Upper lobe of left lung (tissue), 6 donors: ENCODE measurements at places on chromosomes 12 and 14.

DNA sequence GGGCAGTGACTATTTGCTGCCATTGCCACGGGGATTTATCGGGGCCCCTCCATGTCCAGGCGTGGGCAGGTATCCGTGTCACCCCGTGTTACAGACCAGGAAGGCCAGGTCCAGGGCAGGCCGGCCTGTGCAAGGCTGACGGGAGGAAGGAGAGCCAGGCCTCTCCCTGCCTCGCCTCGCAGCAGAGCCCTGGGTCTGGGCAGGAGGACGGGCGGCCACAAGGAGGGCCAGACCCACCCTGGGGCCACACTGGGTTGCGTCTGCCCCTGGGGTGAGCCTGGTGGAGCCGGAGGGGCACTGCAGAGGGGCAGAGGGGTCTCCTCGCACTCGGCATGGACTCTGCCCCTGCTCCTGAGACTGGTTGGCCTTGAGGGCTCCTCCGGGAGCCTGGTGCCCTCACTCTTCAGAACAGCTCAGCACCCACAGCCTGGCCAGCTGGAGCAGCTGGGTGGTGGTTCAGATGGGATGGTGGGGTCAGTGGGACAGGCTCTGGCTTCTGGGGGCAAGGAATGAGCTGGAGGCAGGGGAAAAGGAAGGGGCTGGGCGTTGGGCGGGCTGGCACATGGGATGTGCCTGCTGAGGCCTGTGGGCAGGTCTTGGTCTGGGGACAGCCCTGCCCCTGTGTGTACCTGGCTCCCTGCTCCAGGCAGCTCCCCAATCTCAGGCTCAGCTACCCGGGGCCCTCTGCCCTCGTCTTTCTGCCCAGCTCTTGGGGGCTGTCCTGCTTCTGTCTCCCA lies 53.9 kb downstream of the KIF26A start:
- H3K36me3 ChIP-seq = no peaks in the 10 kb centered on the region
- no peak for DNase-seq
- no peaks in the 10 kb centered on the region for H3K4me1 ChIP-seq
- no peak overlapping the region for H3K4me3 ChIP-seq
- H3K27ac ChIP-seq = no peak overlapping the region

DNA sequence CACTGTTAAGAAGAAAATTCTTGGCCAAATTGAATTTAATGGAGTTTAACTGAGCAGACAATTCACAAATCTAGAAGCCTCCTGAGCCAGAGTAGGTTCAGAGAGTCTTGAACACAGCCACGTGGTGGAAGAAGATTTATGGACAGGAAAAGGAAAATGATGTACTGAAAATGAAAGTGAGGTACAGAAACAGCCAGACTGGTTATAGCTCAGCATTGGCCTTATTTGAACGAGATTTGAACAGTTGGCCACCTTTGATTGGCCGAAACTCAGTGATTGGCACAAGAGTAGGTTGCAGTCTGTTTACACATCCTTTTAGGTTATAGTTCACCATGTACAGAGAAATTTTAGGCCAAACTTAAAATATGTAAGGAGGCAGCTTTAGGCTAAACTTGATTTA lies 9.9 kb downstream of the OAS2 start:
- H3K27ac ChIP-seq = no peak overlapping the region
- no peaks in the 10 kb centered on the region for H3K27me3 ChIP-seq
- DNase-seq = no peak
- H3K4me1 ChIP-seq = no peaks in the 10 kb centered on the region
- peaks cover 19% of the 10 kb centered on the region for H3K36me3 ChIP-seq

- no peaks in the 10 kb centered on the region for H3K27me3 ChIP-seq
- peaks cover 30% of the 10 kb centered on the region for H3K4me1 ChIP-seq
- peaks cover 18% of the 10 kb centered on the region for H3K36me3 ChIP-seq
- DNase-seq = no peak
- no peak overlapping the region for H3K4me3 ChIP-seq
These were observed 33.4 kb downstream of the TBC1D15 start for GRCh38 chr12:71872972-71873371.

GRCh38 chr14:24992624-24993360 lies 57.2 kb downstream of the STXBP6 start:
- H3K27ac ChIP-seq = no peak overlapping the region
- no peaks in the 10 kb centered on the region for H3K27me3 ChIP-seq
- H3K4me1 ChIP-seq = peaks cover 6% of the 10 kb centered on the region
- no peaks in the 10 kb centered on the region for H3K36me3 ChIP-seq
- DNase-seq = no peak
- H3K4me3 ChIP-seq = no peak overlapping the region

- H3K27ac ChIP-seq = no peak overlapping the region
- no peak for DNase-seq
- no peaks in the 10 kb centered on the region for H3K27me3 ChIP-seq
- no peak overlapping the region for H3K4me3 ChIP-seq
- H3K36me3 ChIP-seq = peaks cover 15% of the 10 kb centered on the region
These were observed 74.9 kb downstream of the PCNX1 start for GRCh38 chr14:70982200-70982599.

- no peak for DNase-seq
- peaks cover 19% of the 10 kb centered on the region for H3K4me1 ChIP-seq
- H3K27me3 ChIP-seq = no peaks in the 10 kb centered on the region
- H3K27ac ChIP-seq = no peak overlapping the region
- H3K36me3 ChIP-seq = no peaks in the 10 kb centered on the region
- no peak overlapping the region for H3K4me3 ChIP-seq
These were observed 121.0 kb downstream of the ZFP36L1 start for GRCh38 chr14:68671909-68672308.

- H3K36me3 ChIP-seq = no peaks in the 10 kb centered on the region
- H3K27ac ChIP-seq = no peak overlapping the region
- H3K4me1 ChIP-seq = no peaks in the 10 kb centered on the region
- no peaks in the 10 kb centered on the region for H3K27me3 ChIP-seq
These were observed 65.5 kb upstream of the PRKD1 start for GRCh38 chr14:29993143-29993542.

DNA sequence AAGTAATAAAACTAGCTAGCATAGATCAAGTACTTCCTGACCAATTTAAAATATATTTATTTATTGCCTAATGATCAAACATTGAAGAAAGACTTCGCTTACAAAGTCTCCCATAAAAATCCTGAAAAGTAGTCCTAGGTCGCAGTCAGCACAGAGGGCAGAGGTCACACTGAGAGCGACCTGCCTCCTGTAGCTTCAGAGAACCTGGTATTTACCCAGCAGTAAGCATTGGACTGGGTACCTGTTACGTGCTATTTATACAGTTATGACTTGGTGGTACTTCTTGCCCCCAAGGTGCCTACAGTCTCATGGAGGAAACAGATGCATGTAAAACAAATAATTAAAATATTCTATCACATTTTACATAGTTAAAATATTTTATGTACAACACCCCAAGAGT lies 274.1 kb upstream of the G2E3 start:
- no peaks in the 10 kb centered on the region for H3K4me1 ChIP-seq
- H3K27ac ChIP-seq = no peak overlapping the region
- no peaks in the 10 kb centered on the region for H3K36me3 ChIP-seq
- H3K27me3 ChIP-seq = no peaks in the 10 kb centered on the region

- peak; percentile 92 for DNase-seq
- H3K4me3 ChIP-seq = peak overlapping the region; percentile 92
- H3K27me3 ChIP-seq = no peaks in the 10 kb centered on the region
- H3K36me3 ChIP-seq = peaks cover 8% of the 10 kb centered on the region
- peaks cover 34% of the 10 kb centered on the region for H3K4me1 ChIP-seq
- H3K27ac ChIP-seq = peak overlapping the region; percentile 85
These were observed 392 bp downstream of the SLC15A4 start for GRCh38 chr12:128823216-128823915.

GRCh38 chr14:75381642-75382041 lies 46.2 kb upstream of the JDP2 start:
- no peak overlapping the region for H3K27ac ChIP-seq
- no peaks in the 10 kb centered on the region for H3K27me3 ChIP-seq
- no peaks in the 10 kb centered on the region for H3K36me3 ChIP-seq
- no peak for DNase-seq
- no peaks in the 10 kb centered on the region for H3K4me1 ChIP-seq

GRCh38 chr14:81311141-81311540 lies 89.0 kb downstream of the STON2 start:
- H3K4me3 ChIP-seq = no peak overlapping the region
- H3K27ac ChIP-seq = no peak overlapping the region
- H3K27me3 ChIP-seq = no peaks in the 10 kb centered on the region

DNA sequence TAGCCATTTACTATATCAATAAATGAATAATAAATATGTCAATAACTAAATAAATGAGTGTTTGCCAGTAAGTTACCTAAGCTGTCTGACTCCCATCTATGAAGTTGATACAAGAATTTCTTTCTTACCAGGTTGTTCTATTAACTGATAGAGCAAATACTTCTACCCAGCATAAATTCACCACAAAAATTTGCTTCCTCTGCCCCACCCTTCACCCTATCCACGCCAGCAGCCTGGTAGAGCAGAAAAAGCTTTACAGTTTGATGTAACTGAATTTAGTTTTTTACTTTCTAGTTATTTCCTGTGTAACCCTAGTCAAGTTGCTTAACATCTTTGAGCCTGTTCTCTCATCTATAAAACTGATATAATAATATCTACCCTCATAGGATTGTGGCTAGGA lies 94.9 kb upstream of the SLC16A7 start:
- peaks cover 5% of the 10 kb centered on the region for H3K4me1 ChIP-seq
- H3K27me3 ChIP-seq = no peaks in the 10 kb centered on the region
- H3K27ac ChIP-seq = no peak overlapping the region
- H3K36me3 ChIP-seq = no peaks in the 10 kb centered on the region
- no peak overlapping the region for H3K4me3 ChIP-seq

- H3K27ac ChIP-seq = no peak overlapping the region
- no peaks in the 10 kb centered on the region for H3K27me3 ChIP-seq
- no peak for DNase-seq
- no peak overlapping the region for H3K4me3 ChIP-seq
These were observed 8.0 kb upstream of the RTRAF start for GRCh38 chr14:51981218-51981854.

GRCh38 chr12:23775208-23775607 lies 174.3 kb downstream of the SOX5 start:
- H3K4me3 ChIP-seq = no peak overlapping the region
- DNase-seq = no peak
- H3K27ac ChIP-seq = no peak overlapping the region

DNA sequence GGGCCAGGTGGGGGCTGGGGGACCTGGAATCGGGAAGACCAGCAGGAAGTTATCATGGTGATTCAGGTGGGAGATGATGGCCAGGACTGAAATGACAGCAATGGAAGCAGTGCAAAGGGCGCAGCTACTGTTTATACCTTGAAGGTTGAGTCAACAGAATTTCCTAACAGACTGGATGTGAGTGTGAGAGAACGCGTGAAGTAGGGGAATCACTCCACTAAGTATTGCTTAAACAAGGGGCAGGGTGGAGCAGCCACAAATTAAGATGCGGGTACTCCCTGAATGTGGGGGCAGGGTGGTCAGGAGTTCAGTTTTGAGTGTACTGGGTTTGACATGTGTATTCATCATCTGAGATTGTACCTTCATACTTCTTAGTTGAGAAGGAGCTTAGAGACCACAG lies 45.1 kb downstream of the MYF5 start:
- no peaks in the 10 kb centered on the region for H3K36me3 ChIP-seq
- no peaks in the 10 kb centered on the region for H3K27me3 ChIP-seq
- H3K4me3 ChIP-seq = no peak overlapping the region

DNA sequence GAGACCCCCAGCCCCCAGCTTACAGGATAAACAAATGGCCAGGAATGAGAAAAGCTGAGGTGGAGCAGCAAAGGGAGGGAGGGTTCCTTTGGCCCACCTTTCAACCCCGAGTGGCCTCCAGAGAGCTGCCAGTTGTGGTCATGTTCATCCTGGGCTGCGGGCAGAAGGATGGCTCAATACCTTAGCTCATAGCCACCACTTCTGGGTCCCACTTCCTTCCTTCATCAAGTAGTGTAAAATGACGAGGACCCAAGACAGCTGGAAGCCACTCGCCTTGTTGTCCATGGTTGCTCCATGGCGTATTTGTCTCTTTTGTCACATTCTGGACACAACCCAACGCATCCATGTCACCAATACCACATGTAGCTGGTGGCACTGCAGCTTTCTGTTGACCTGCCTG lies 24.2 kb downstream of the CRACR2A start:
- H3K36me3 ChIP-seq = no peaks in the 10 kb centered on the region
- DNase-seq = no peak
- no peak overlapping the region for H3K4me3 ChIP-seq
- no peaks in the 10 kb centered on the region for H3K27me3 ChIP-seq
- peak overlapping the region; percentile 74 for H3K27ac ChIP-seq
- peaks cover 25% of the 10 kb centered on the region for H3K4me1 ChIP-seq

- H3K4me1 ChIP-seq = no peaks in the 10 kb centered on the region
- no peak for DNase-seq
- no peak overlapping the region for H3K4me3 ChIP-seq
These were observed 60.8 kb upstream of the CHGA start for GRCh38 chr14:92861856-92862745.

GRCh38 chr14:64202716-64203115 lies 91.5 kb downstream of the ESR2 start:
- no peak overlapping the region for H3K4me3 ChIP-seq
- no peak for DNase-seq
- H3K27ac ChIP-seq = no peak overlapping the region
- H3K27me3 ChIP-seq = no peaks in the 10 kb centered on the region

- H3K27ac ChIP-seq = peak within 1 kb of the TSS; percentile 89
- peaks cover 77% of the 10 kb centered on the region for H3K4me1 ChIP-seq
- H3K36me3 ChIP-seq = no peaks in the 10 kb centered on the region
- no peaks in the 10 kb centered on the region for H3K27me3 ChIP-seq
These were observed at the start of gene SELPLG for GRCh38 chr12:108633534-108634248. Gene SELPLG, minus strand, starts transcription at chr12:108633894. Its CDS starts 9,587 bp downstream, at chr12:108624307.

GRCh38 chr12:31362115-31362758 lies 36.3 kb upstream of the SINHCAF start:
- H3K4me3 ChIP-seq = no peak overlapping the region
- no peak overlapping the region for H3K27ac ChIP-seq
- no peaks in the 10 kb centered on the region for H3K27me3 ChIP-seq
- H3K36me3 ChIP-seq = no peaks in the 10 kb centered on the region
- no peak for DNase-seq
- no peaks in the 10 kb centered on the region for H3K4me1 ChIP-seq

GRCh38 chr12:63124778-63125177 lies 26.2 kb downstream of the AVPR1A start:
- no peak overlapping the region for H3K4me3 ChIP-seq
- no peak for DNase-seq
- H3K27me3 ChIP-seq = no peaks in the 10 kb centered on the region
- no peaks in the 10 kb centered on the region for H3K36me3 ChIP-seq
- H3K27ac ChIP-seq = no peak overlapping the region
- no peaks in the 10 kb centered on the region for H3K4me1 ChIP-seq

GRCh38 chr12:56332512-56333196 lies 1.1 kb downstream of the PAN2 start:
- peak overlapping the region; percentile 96 for H3K27ac ChIP-seq
- no peaks in the 10 kb centered on the region for H3K27me3 ChIP-seq
- no peak for DNase-seq
- no peak overlapping the region for H3K4me3 ChIP-seq
- H3K4me1 ChIP-seq = peaks cover 9% of the 10 kb centered on the region

GRCh38 chr12:53674977-53675700 lies 744 bp downstream of the ATP5MC2 start:
- no peak for DNase-seq
- H3K36me3 ChIP-seq = peaks cover 3% of the 10 kb centered on the region
- peaks cover 44% of the 10 kb centered on the region for H3K4me1 ChIP-seq
- no peaks in the 10 kb centered on the region for H3K27me3 ChIP-seq
- peak overlapping the region; percentile 63 for H3K4me3 ChIP-seq

GRCh38 chr14:50362764-50363713 lies 33.6 kb downstream of the CDKL1 start:
- H3K4me1 ChIP-seq = peaks cover 15% of the 10 kb centered on the region
- no peaks in the 10 kb centered on the region for H3K27me3 ChIP-seq

GRCh38 chr14:34369648-34370030 lies 92.4 kb downstream of the SPTSSA start:
- H3K4me3 ChIP-seq = no peak overlapping the region
- H3K27ac ChIP-seq = peak overlapping the region; percentile 85
- H3K4me1 ChIP-seq = peaks cover 23% of the 10 kb centered on the region
- no peak for DNase-seq
- H3K36me3 ChIP-seq = no peaks in the 10 kb centered on the region

- DNase-seq = no peak
- H3K27ac ChIP-seq = no peak overlapping the region
- H3K36me3 ChIP-seq = no peaks in the 10 kb centered on the region
These were observed 103.2 kb upstream of the DAAM1 start for GRCh38 chr14:59085207-59085739.
